ENCODE measurements at places on chromosomes 13 and 19.

- no peak for DNase-seq
These were observed 1.2 kb downstream of the KLK13 start for GRCh38 chr19:51063664-51064063.

DNA sequence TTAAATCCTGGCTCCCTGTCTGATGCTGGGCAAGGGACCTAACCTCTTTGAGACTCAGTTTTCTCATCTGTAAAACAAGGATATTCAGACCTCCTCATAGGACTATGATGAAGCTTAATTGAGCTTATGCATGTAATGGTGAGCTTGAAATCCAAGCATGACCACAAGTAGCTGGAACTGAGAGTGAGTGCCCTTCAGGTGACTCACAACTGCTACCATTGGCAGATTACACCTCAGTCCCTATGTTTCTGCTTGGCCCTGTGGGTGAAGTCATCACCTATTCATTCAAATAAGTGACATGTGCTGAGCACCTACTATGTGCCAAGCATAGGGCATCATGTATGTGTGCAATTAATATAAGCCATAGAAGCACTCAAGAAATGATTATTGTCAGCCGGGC, 25.7 kb downstream of the NOVA2 start:
- no peak for DNase-seq

GRCh38 chr19:18972301-18972811, 31.3 kb upstream of the HOMER3 start:
- DNase-seq = no peak

GRCh38 chr19:29088761-29089160, 124.2 kb downstream of the UQCRFS1 start:
- DNase-seq = no peak

GRCh38 chr19:37695144-37695899, 24.2 kb downstream of the ZNF607 start:
- DNase-seq = no peak

- DNase-seq = no peak
These were observed 285 bp downstream of the TMEM143 start for GRCh38 chr19:48363500-48363809.

- DNase-seq = no peak
These were observed 38.4 kb downstream of the EFNB2 start for GRCh38 chr13:106497079-106497478.

GRCh38 chr13:44373601-44374347, at the start of gene SERP2:
TSS of gene SERP2 (plus strand) at chr13:44373824. CDS start at chr13:44374026, 202 bp downstream.
- DNase-seq = no peak

DNA sequence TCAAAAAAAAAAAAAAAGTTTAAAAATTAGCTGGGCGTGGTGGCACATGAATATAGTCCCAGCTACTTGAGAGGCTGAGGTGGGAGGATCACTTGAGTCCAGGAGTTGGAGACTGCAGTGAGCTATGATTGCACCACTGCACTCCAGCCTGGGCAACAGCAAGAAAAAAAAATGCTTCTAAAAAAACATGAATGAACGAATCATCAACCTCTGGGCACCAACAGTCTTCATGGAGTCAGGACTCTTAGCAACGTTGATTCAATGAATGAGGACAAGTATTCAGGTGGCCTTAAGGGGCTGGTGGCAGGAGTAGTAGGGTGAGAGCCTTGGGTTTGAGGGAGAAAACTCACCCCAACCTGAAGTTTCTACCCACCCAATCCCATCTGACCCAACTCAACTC, 20.6 kb upstream of the OLFM2 start:
- no peak for DNase-seq

- DNase-seq = no peak
These were observed 161.6 kb downstream of the ZIC5 start for GRCh38 chr13:99809926-99810325.

- DNase-seq = no peak
These were observed 22.6 kb upstream of the MTIF3 start for GRCh38 chr13:27472941-27473340.

DNA sequence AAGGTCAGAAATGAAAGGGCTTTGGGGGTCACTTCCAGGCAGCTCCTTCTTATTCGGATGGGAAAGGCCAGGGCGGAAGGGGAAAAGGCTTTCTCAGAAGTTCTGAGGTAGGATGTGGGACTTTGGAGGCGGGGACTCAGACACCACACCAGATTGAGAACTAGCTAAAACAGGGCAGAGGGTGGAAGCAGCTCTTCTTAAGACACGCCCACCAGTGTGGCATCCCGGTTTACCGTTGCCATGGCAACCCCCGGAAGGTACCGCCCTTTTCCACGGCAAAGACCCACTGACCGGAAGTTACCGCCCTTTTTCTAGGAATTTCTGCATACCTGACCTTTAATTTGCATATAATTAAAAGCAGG, 3.8 kb upstream of the LILRA5 start:
- DNase-seq = no peak

GRCh38 chr19:51873097-51873496, 14.7 kb downstream of the ZNF577 start:
- no peak for DNase-seq

DNA sequence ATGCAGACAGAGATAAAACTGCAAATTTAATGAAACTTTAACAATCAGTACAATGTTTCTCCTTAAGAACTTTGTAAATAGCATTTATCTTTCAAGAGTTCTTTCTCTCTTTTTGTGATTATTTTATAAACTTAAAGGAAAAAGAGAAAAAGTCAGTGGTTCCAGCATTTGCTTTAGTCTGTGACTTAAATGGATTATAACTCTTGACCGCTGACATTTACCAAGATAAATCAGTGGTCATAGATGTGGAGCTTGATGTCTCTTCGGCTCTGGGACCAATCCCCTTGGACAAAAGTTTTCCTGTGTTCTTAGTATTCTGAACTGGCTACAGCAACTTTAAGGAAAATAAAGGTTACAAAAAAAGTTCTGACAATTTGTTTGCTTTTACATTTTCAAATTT, 162.6 kb downstream of the TM9SF2 start:
- no peak for DNase-seq

GRCh38 chr19:54041969-54042606, 21.6 kb downstream of the VSTM1 start:
- no peak for DNase-seq

DNA sequence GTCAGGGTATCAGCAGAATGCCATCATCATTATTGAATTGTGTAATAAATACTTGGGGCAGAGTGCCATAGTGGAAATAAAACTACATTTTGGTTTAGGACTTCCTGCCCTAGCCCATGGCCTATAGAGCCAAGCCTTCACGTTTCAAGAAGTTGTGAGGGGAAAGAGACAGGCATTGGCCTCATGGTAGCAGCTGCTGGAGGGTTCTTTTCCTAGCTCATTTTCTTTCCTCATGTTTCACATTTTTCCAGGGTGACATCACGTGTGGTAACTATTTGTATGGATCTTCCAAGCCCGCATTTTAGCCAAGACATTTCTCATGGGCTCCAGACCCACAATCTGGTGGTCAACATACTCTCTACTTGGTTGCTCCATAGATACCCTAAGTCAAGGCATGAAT, 80.4 kb downstream of the LRCH1 start:
- no peak for DNase-seq

- DNase-seq = no peak
These were observed 1443.1 kb downstream of the PCDH9 start for GRCh38 chr13:65787082-65787481.

- DNase-seq = no peak
These were observed 15.9 kb downstream of the CBARP start for GRCh38 chr19:1221904-1222255.

GRCh38 chr19:1645299-1645698, 7.1 kb downstream of the TCF3 start:
- DNase-seq = no peak

DNA sequence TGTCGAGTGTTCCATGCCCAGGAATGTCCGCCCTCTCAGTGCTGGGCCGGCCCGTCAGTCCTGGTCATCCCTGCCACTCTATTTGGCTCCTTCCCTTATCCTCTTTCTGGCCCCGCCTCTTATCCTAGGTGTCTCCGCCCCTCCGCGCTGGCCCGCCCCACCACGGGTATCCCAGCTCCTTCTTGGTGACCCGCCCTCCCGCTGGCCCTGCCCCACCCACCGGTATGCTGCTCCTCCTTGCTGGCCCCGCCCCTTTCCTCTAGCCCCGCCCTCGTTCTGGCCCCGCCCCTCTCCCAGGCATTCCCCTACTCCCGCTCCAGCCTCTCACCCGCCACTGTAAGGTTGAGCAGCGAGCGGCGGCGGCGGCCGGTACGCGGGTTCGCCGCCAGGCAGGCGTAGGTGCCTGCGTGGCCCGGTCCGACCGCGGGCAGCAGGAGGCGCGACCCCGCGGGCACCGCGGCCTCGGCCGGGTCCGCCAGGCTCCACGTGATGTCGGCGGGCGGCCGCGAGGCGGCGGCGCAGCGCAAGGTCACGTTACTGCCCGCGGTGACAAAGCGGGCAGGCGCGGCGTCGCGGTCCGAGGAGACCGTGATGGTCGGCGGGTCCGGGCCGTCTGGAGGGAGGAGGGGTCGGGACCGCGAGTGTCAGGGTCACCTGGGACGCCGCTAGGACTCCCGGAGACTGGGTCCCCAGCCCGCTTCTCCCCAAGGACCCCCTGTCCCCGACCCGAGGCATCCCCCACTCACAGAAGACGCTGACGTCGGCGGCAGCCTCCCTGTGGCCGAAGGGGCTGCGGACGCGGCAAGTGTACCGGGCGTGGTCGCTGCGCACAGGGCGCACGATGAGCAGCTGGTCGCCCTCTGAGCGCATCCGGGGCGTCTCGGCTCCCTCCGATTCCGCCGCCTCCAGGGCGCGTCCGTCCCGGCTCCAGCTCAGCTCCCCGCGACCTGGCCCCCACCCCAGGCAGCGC, 2.0 kb downstream of the VSIG10L start:
- no peak for DNase-seq

DNA sequence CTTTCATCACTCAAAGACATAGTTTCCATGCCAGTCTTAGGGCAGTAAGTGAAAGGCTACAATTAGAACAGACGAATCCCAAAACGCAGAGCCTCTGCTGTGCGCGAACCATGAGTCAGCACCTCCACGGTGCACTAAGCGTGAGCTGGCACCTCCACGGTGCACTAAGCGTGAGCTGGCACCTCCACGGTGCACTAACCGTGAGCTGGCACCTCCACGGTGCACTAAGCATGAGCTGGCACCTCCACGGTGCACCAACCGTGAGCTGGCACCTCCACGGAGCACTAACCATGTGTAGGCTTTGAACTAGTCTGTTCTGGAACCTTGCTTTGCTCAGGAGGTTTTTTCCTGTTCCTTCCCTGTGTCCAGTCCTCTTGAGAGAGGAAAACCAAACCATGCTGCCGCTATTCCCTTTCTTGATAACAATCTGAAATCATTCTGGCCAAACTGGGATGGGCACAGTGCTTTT, 120.6 kb downstream of the IRS2 start:
- no peak for DNase-seq

- no peak for DNase-seq
These were observed 39.8 kb upstream of the MBNL2 start for GRCh38 chr13:97182111-97182890.

- DNase-seq = no peak
These were observed 299.5 kb downstream of the MZT1 start for GRCh38 chr13:72427757-72428528.

GRCh38 chr19:55258476-55258827, 365 bp downstream of the PPP6R1 start:
- no peak for DNase-seq

GRCh38 chr13:107339209-107339608, 771.3 kb upstream of the ARGLU1 start:
- DNase-seq = no peak

DNA sequence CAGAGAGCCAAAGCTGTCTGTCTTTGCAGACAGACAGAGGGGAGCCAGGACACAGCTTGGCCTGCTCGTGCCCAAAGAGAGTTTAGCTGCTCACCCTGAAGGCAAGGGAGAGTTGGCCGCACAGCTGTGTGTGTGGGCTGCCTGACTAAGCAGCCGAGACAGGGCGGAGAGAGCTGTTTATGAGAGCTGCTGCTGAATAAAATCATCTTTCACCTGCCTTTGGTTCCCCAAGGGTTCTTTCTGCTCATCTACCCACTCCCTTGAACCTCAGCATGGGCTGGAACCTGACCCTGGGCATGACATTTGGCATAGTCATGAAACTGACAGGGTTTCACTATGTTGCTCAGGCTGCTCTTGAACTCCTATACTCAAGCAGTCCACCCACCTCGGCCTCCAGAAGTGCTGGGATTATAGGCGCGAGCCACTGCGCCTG, 98.2 kb downstream of the RBM26 start:
- no peak for DNase-seq

DNA sequence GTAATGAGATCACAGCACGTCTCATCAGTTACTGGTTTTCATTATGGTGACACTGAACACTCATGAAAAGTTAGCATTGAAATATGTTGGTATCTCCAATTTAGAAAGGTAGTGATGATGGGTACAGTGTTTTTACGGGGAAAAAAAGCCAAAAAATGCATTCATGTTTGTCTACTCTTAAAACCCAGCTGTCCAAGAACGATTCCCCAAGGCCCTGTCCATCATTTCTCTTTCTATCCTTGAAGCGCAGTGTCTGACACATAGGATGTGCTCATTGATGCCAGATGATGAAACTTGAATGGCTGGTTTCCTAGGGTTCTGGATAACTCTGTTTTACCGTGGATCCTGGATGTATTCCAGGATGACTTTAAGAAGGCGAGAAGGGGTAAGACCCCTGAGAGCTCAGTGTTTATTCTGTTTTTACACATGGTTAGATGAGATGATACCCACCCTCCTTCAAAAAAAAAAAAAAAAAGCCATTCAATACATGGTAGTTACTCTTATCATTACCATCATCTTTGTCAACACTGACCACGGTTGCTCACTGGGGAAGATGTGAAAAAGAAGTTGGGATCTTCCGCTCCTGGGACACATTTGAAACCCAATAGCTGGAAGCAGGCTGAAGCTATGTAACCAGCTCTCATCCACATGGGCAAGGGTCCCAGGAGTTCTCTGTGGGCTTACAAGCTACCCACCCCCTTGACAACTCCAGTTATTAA, 22.5 kb downstream of the SERP2 start:
- no peak for DNase-seq

- no peak for DNase-seq
These were observed 34.7 kb upstream of the CASP14 start for GRCh38 chr19:15014579-15014978.

GRCh38 chr13:43309311-43309710, 285.9 kb downstream of the DNAJC15 start:
- no peak for DNase-seq

DNA sequence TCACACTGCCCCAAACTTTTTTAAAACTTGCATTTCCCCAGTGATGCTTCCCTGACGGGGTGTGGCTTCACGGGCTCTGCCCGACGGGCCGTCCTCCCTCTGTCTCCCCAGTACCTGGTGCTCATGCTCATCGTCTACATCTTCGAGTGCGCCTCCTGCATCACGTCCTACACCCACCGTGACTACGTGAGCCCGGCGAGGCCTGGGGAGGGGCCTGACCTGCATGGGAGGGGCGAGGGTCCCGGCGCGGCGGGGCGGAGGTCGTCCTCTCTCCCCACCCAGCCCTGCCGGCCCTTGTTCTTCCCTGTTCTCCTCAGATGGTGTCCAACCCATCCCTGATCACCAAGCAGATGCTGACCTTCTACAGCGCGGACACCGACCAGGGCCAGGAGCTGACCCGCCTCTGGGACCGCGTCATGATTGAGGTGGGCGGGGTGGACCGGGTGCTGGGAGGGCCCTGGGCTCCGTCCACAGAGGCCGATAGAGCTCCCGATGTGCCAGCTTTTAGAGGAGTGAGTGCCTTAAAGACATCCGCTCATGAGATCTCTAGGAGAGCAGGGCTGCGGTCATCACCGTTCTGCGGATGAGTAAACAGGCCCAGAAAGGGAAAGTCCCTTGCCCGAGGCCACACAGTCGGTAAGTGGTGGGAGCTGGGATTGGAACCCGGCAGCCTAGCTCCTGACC, 6.9 kb downstream of the UPK1A start:
- no peak for DNase-seq
